ENCODE measurements at places on chromosomes 16 and 17.

GRCh38 chr17:29504711-29505110 is 62.1 kb downstream of the ABHD15 start:
- DNase-seq = peak; percentile 12

DNA sequence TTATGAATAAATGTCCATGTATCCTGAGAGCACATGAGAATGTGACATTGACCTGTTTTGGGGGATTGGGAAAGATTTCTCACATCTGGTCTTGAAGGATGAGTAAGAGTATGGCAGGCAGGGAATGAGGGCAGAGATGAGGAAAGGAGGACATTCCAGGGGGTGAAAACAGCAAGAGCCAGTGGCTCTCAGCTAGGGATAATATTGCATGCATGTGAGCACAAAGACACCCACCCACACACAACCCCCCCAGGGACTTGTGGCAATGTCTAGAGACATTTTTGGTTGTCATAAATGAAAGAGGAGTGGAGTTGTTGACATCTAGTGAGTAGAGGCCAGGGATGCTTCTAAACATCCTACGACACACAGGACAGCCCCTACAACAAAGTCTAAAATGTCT is 6.0 kb downstream of the MYO1D start:
- DNase-seq = no peak

- DNase-seq = peak; percentile 47
Measured at GRCh38 chr16:79997257-79997656, 396.7 kb upstream of the MAF start.

GRCh38 chr17:18858567-18859245 is 775 bp downstream of the PRPSAP2 start:
- no peak for DNase-seq

GRCh38 chr17:48545022-48545375 is at the start of gene HOXB2:
Gene HOXB2 (minus strand): TSS chr17:48545109. CDS start chr17:48544911, 198 bp downstream.
- DNase-seq = no peak

DNA sequence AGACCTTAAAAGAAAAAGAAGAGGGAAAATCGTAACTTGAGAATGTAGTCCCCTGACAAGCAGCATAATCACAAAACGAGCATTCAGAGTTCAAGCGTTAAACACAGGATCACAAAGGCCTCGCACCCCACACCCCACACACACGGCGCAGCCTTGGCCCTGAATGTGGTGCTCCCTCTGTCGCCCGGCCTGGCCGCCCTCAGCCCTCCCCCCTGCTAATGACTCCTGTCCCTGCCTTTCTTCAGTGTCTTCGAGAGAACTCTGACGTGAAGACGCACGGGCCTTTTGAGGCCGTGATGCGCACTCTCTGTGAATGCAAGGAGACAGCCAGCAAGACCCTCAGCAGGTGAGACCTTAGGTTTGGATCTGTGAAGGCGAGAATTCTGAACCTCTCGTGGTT is 47.5 kb upstream of the ENDOV start:
- no peak for DNase-seq

DNA sequence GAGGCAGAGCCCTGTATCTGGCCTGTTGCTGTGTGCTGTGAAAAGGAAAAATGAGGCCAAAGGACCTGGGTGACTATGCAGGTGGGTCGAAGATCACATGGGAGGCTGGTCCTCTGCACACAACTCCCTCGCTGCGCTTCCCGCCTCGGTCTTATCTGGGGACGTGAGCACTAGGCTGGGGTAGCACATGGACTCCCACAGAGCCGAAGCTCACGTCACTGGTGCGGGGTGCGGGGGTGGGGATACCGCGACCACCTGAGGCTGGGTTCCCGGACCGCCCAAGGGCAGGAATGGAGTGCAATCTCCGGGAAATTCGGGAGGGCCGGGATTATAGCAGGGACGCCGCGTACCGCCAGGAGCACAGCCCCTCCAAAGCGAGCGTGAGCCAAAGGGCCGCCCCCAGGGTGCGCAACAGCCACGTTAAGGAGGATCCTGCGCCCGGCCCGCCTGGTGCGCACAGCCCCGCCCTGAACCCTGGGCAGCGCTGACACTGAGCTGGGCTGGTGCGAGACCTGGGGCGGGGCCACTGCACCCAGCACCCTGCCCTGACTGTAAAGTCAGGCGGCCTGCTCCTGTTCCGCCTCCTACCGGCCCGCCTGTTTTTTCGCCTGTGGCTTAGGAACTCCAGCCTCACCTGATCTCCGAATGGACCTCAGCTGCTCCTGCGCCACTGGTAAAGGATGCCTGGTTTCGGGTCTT is 4.8 kb downstream of the MT1A start:
- peak; percentile 66 for DNase-seq

GRCh38 chr17:2796164-2797125 is at the start of gene RAP1GAP2:
Gene RAP1GAP2 (plus strand): TSS chr17:2796438. CDS start chr17:2796528, 90 bp downstream.
- DNase-seq = no peak

- peak; percentile 98 for DNase-seq
Measured at GRCh38 chr16:78684030-78684611, 584.7 kb downstream of the WWOX start.

DNA sequence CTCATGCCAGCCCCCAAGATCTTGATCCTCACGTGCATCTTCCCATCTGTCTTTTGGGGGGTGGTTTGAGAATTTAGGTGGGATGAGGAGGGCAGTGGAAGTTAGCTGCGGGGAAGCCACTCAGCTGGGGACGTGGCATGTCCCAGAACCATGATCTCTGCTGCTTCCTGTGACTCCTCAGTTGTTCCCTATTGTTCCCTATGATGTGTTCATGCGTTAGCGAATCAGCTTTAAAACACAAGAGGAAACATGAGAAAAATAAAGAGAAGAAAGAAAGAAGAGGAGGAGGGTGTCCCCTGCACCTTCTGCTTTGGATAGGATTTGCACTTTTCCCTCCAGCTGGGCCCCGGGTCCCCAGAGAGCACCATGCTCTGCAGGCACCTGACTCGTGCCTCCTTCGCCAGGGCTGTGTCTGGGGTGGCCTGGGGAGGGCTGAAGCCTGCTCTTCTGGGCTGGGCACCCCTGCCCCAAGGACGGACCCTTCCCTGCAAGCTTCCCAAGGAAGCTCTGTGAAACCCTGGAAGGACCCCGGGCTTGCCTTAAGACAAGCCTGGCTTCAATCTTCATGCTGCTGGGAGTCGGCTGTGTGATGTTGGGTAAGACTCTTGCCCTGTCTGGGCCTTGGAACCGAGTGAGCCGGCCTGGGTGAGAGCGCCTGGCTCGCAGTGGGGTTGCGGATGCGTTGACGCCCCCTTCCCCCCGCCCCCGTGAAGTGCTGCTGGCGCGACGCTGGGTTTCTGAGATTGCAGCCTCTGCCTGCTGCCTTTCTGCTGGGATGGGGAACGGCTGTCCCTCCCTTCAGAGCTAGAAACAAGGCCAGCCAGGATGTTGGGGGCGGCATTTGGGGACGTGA is 62.8 kb upstream of the CIBAR2 start:
- DNase-seq = no peak

DNA sequence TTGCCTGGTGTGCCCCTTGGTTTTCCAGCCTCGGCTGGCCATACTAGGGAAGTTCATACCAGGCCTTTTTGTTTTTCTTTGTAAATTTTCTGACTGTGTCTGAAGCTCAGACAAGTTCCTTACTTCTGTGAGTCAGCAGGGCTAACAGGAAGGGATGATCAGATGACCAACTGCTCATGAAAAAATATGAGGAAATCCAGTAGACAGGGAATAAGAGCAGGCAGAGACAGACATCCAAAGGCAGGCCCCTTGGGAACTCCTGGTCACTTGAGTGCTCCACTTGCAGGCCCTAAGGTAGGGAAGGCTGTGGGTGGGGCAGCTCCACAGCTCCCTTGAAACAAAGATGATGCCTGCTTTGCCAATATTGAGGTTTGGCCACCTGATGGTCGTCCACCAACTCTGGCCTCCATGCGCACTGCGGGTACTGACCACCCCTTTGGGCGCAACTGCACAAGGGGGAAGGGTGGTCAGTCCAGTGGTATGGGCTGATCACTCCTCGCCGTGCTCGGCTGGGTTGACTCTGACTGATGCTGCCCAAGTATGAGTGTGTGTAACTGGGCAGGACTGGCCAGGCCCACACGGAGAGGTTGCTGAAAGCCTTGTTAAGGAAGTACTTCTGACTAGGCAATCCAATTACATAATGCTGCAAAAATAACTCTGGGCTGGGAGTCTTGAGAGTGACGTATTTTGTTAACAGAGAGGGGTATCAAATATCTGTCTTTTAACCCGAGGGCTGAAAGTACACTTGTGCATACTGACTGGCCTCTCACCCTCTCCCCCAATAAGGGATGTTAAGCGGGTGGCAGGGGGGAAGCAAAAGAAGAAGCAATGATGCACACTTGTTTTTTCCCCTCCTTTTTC is 20.8 kb upstream of the ZFHX3 start:
- DNase-seq = peak; percentile 98

DNA sequence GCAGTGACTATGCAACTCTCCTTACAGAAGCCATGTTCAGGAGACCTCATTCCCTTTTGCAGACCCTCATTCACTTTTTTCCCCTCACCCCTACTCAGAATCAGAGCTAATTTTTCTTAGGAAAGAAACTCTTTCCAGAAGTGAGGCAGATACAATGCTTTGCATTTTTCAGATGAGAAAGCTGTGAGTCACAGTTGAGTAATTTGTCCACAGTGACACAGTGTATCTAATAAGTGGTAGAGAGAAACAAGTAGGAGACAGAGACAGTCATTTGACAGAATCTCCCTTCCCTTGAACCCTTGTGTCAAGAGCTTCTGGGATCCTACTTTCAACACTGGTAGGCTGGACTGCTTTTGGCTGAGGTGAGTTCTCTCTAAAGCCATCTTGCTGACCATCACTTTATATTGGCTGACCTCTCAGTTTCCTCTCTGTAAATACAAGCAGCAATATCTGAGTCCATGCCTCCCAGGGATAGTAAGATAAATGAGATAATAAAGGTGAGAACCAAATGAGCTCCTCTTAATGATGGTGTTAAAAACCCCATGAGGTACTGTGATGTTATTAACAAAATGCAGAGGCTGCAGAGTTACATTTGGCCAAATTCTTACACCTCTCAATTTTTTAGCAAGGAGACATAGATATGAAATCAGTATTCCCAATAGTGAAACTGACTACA is 130.8 kb downstream of the CA10 start:
- DNase-seq = peak; percentile 83

DNA sequence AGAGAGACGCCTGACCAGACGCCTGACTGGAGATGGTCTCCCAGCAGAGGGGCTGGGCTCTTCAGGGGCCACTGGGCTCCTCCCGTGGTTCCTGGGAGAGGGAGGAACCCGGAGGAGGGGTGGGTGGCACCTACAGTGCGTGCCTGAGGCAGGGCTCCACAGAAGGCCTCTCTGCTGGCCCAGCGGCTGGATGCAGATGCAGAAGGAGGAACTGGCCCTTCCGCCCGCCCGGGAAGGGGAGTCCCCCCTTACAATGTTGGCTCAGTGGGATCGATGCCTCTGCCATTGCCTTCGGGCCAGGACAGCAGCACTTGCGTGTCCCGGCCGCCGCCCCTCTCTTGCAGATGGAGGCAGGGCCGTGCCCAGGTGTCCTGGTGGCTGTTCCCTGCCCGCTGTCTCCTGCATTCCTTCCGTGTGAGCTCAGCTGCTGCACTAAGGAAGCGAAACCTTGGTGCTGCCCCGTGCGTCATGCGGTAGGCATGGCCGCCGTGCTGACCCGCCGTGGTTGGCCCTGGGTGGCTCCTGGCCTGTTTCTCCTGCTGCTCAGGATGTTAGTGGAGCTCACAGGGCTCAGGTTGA is 15.1 kb downstream of the BAIAP2 start:
- peak; percentile 96 for DNase-seq

DNA sequence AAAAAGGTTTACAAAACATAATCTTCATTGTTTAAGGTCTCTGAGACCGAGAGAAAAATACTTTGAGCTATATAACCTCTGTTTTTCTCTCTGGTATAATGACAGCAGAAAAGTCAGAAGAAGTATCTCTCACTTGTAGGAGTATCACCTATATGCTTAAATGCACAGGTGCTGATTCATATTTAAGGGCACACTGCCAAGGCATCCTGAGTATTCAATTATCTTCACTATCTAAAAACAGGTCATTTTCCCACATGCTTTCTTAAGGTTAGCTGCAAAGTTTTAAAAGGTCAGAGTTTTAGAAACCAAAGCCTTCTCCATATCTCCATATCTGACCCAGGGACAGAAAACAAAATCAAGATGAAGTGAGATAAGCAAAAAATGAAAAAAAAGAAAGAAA is 99.3 kb upstream of the C17orf78 start:
- DNase-seq = peak; percentile 80

DNA sequence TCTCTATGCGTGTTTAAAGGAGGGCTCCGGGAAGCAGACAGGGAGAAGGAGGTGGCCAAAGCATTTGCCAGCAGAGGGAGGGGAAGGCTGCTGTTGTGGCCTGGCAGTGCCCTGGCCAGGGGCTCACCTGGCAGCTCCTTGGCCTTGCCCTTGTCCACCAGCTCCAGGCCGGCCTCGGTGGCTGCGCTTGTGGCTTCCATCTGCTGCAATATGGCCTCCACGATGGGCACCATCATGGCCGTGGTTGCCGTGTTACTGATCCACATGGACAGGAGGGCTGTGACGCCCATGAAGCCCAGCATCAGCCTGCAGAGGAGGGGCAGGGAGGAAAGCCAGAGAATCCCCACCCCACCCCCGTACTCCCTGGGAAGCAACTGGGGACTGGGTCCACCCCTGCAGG is 9.4 kb downstream of the SLC13A5 start:
- no peak for DNase-seq

- peak; percentile 74 for DNase-seq
Measured at GRCh38 chr17:16662936-16663335, 9.3 kb upstream of the ZNF624 start.

- peak; percentile 71 for DNase-seq
Measured at GRCh38 chr16:81403601-81404391, 40.8 kb upstream of the CMIP start.

DNA sequence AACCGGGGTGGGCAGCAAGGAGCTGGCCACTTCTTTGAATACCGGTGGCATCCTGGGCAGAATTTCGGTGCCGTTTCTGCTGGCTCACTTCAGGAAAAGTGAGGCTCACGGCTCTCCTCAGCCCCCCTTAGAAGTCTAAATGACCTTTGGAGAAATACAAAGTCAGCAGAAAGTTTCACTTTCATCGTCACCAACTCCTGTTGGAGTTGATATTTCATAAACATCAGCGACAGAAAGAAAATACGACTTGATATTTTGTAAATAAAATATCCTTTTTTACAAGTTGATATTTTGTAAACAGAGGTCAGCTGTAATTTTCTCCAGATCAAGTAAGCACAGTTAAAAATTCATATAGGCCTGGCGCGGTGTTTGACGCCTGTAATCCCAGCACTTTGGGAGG is 781 bp downstream of the ZNF75A start:
- DNase-seq = no peak

DNA sequence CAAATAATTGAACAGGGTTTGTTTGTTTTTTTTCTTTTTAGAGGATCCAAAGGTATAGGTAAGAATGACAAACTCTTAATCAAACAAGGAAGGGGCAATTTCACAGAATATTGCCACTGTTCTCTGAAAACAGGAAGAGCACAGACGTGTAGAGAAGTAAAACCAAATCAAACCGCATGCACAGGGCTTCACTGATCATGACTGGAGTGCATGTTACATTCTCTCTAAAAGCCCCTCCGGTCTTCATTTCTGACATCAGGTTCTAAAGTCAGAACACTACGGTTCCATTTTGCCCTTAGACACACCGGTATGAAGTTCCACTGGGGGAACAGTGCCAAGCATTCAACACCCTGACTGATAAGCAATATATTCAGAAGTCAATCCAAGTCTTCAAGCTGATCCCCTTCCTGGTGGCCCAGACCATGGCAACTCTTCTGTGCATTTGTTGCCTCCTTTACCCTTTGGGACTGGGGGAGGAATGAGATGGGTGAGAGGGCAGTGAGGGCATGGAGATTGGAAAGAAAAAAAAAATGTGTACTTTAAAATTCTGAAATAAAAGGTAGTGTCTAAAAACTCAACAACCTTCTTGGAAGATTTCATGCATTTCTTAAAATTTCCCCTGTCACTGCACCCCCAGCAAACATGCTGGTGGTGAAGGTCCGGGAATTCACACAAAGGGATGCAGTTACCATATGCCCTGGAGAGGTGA is 1.4 kb downstream of the MMD start:
- no peak for DNase-seq
